ENCODE measurements at places on chromosomes 13 and 19.

DNA sequence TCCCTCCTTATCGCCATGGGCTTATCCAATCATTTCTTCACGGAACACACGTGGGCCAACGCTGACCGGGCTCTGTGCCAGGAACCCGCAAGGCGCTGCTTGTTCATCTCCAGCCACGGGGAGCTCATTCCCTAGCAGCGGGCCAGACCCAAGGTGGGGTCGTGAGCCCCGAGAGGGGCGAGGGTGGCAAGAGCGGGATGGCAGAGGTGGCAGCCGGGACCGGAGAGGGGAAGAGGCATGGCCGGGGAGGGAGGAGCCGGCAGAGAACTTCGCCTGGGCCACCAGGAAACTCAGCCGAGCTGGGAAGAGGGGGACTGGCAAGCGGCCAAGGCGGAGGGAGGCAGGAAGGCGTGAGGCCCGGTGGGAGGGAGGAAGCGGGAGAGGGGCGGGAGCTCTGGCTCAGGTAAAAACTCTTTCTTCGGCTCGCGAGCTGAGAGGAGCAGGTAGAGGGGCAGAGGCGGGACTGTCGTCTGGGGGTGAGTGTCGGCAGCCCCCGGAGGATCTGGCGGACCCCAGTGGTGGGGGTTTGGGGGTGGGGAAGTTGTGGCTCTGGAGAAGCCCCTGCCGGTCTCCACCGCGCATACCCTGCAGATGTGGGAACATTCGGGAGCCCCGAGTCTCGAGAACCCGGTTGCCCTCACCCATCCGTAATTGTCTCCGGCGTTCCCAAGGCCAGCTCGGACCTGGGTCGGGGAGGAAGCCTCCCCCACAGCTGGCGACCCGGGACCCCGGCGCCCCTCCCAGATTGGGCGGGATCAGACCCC is at the start of gene B3GNT3:
Gene B3GNT3, plus strand, starts transcription at position 408 of the 764 bp plus-strand sequence. CDS start 12,670 bp downstream, outside the sequence.
- no peak for DNase-seq

DNA sequence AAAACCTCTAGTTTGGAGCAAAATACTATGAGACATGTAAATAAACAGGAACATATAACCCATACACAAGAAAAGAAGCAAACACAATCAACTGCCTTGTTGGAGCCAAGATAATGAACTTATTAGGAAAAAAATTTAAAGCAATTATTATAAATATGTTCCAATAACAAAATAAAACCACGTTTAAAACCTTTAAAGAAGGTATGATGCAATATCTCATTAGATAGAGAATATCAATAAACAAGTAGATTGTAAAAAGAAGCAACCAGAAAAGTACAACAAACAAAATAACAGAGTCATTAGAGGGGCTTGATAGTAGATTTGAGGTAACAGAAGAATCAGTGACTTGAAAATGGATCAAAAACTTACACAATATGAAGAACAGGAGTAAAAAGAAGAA is 327.0 kb upstream of the PCDH9 start:
- DNase-seq, result no peak

DNA sequence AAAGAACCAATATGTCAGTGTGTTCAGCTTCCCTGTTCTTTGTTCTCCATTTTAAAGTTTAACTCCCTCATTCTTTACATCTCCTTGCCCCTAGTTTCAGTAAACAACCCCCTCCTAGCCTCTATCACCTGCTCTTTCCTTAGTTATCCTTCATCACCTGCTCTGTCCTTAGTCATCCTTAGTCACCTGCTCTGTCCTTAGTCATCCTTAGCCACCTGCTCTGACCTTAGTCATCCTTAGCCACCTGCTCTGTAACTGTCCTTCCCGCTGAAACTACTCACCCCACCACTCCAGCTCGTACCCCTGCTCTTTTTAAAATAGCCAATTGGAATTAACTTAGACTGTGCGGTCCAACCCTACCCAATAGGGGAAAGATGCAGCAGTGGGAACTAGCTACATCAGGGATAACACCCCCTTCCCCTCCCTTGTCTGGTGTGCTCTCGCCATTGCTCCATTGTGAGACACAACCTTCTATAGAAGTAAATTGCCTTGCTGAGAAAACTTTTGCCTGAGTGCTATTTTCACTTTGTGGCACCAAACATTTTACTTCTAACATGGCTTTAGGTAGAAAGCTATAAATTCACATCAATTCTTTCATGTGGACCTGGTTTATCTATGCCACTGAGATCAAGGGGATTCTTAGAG is 16.2 kb downstream of the EDNRB start:
- no peak for DNase-seq

- no peak for DNase-seq
Observed at GRCh38 chr19:45825917-45826893, 11.1 kb upstream of the RSPH6A start.

- no peak for DNase-seq
Observed at GRCh38 chr13:31611214-31611613, 128.1 kb upstream of the RXFP2 start.

GRCh38 chr19:42658076-42658475 is 63.4 kb upstream of the CEACAM8 start:
- DNase-seq, result no peak

DNA sequence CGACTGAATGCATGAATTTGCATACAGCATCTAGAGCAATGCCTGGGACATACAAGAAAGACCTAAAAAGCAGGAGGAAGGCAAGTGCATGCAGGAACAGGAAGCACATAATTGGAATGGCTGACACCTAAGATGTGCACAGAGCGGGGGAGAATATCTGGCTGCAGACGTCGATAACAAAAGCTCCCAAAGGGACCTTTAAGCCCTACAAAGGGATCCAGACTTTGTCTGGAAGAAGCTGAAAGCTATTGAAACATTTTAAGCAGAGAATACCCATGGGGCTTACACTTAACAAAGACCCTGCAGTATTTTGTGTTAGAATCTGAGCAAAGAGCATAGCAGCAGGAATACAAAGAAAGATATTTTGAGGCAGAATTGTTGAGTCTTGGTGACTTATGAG is 107.4 kb upstream of the CLDN10 start:
- no peak for DNase-seq

DNA sequence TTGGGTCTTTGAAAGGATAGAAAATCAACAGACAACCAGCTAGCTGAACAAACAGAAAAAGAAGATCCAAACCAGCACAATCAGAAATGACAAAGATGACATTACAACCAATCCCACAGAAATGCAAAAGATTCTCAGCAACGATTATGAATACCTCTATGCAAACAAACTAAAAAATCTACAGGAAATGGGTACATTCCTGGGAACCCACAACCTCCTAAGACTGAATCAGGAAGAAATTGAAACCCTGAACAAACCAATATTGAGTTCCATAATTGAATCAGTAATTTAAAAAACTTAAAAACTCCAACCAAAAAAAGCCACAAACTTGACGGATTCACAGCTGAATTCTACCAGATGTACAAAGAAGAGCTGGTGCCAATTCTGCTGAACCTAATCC is 20.9 kb upstream of the C1QTNF9B start:
- no peak for DNase-seq

Data from ecto neural progenitor cell (in vitro differentiated cells).